ENCODE measurements at places on chromosomes 5 and 9.

- DNase-seq: no peak
Observed at GRCh38 chr5:908172-908571, 15.5 kb downstream of the TRIP13 start.

GRCh38 chr9:70407081-70407503 is 7.4 kb downstream of the KLF9 start:
- DNase-seq: no peak

GRCh38 chr9:6024035-6024554 is 8.7 kb upstream of the RANBP6 start:
- no peak for DNase-seq

DNA sequence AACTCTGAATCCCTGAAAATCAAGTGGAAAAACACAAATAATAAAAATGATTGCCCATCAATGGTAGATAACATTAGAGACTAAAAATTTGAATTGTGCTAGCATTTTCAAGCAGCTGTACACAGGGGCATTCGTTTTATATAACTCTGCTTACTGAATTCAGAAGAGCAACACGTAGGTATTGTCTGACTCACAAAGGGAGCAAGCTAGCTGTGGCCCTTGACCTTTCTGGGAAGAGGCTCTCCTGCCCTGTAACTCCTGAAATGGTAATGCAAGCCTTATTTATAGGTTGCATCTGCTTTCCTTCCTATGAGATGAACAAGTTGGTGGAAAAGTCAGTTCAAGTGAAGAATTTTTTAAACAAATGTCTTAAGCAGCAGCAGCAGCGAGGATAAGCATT is 218.7 kb upstream of the EFNA5 start:
- no peak for DNase-seq

DNA sequence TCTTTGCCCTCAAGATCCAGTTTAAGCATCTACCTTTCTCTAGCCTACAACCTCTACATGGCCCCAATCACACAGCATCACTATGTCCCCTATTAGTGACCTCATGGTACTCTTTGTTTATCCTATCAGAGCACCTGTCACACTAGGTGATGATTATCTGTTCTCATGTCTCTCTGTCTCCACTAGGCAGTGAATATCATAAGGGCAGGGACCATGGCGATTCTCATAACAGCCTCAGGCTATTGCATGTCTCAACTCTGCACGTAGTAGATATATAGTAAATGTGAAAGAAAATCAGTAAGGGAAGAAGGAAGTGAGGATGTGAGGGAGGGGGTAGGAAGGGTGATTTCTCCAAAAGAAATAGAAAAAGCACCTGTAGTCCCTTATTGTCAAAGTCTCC is 311.0 kb downstream of the NSG2 start:
- DNase-seq: no peak

DNA sequence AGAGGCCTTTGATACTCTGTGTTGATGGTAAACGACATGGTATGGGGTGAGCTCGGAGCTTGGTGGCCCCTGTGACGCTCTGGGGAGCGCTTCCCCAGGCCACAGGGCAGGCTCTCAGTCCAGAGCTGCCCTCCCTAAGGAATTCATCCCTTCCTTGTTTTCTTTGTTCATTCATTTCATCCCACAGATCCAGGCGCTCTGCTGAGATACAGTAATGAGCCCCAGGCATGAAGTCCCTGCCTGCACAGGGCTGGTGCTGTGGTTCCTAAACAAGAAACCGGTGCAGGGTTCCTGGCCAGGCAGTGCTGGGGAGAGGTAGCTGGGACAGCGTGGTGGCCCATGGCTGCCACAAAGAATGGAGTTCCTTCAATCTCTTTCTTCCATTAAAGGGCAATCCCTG is 14.4 kb downstream of the NEK6 start:
- no peak for DNase-seq

DNA sequence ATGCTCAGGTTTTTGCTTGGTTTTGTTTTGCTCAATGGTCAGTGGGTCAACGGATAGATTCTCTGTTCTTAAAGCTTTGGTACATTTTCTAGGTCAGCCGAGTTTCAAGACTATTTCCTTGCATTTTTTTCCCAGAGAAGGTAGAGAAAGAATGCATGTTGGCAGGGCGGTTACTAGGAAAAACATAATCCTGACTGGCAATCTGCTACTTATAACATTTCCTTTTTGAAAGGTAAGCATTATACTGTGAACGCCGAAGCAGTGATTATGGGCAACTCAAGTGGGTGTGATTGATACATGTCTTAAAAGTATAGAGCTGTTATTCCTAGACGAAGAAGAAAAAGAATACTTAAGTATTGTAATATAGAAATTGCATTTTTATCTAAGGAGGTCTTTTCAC is 273.2 kb downstream of the MAST4 start:
- no peak for DNase-seq

- no peak for DNase-seq
Observed at GRCh38 chr9:16075696-16076095, 522.9 kb downstream of the CCDC171 start.

GRCh38 chr9:101114317-101114716 is 85.8 kb downstream of the PLPPR1 start:
- DNase-seq: no peak

DNA sequence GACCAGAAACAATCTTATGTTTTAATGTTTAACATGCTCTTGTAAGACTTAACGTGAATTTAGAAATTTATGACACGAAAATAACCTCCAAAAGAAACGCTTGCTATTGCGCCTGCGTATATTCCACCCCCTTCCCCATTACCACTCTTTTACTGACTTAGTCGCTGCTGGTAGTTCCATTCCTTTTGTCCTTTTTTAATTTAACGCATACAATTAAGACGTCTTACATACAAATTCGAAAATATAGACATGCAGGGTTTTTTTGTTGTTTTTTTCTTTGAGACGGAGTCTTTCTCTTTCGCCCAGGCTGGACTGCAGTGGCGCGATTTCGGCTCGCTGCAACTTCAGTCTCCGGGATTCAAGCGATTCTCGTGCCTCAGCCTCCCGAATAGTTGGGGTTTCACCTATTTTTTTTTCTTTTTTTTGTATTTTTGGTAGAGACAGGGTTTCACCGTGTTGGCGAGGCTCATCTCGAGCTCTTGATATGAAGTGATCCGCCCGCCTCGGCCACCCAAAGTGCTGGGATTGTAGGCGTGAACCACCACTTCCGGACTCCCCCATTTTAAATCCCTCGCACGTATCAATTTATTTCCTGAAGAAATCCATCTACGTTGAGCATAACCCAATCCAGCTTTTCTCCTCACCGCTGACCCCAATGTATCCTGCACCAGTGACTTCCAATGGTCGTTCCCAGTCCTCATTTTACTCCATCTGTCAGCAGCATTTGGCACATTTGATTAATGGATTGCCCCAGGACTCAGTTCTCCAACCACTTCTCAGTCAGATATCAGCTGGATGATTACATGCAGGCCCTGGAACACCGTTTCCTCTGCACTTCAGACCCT is 684 bp upstream of the MED7 start:
- peak; percentile 71 for DNase-seq

- no peak for DNase-seq
Observed at GRCh38 chr9:117681888-117682287, 22.3 kb upstream of the TLR4 start.

GRCh38 chr9:93086447-93087224 is 9.4 kb upstream of the CARD19 start:
- no peak for DNase-seq

- no peak for DNase-seq
Observed at GRCh38 chr9:33818167-33818846, 1.3 kb downstream of the UBE2R2 start.

DNA sequence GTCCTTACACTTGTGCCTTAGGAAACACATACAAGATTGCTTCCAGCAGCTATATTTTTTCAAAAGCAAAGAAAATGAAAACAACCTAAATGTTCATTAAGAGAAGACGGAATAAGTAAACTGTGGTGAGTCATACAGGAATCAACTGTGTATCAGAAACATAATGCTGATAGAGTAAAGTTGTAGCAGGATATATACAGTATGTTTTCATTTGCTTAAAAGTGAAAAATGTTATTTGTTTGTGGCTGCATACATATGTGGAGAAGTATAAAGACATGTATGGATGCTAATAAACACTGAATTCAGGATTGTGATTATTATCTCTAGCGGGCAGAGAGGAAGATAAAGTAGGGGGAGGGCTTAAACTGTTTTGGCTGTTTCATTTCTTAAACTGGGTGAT is 8.3 kb downstream of the DCTN4 start:
- no peak for DNase-seq

GRCh38 chr5:37846786-37847310 is 7.0 kb upstream of the GDNF start:
- DNase-seq: no peak

GRCh38 chr9:87086221-87086818 is 139.0 kb upstream of the GAS1 start:
- DNase-seq: no peak

- DNase-seq: no peak
Observed at GRCh38 chr5:55557123-55557522, 22.4 kb upstream of the PLPP1 start.

DNA sequence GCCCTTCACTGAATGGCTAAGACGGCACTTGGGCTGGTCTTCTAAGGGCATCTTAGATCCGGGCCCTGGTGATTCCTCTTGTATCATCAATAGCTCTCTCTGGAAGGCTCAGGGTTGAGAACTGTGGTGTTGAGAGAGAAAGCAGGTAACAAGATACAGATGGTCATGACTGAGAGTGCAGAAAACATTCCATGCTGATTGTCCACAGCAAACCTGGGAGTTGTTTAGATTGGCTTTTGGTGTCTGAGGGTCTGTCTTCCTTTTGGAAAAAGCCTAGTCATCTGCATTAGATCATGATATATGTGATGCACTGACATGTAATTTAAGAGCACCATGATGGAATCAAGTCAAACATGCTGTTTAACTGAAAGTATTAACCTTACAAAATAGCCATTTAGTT is 331.9 kb downstream of the ADAMTS6 start:
- DNase-seq: no peak

- DNase-seq: no peak
Observed at GRCh38 chr5:132962429-132963021, 909 bp downstream of the AFF4 start.

DNA sequence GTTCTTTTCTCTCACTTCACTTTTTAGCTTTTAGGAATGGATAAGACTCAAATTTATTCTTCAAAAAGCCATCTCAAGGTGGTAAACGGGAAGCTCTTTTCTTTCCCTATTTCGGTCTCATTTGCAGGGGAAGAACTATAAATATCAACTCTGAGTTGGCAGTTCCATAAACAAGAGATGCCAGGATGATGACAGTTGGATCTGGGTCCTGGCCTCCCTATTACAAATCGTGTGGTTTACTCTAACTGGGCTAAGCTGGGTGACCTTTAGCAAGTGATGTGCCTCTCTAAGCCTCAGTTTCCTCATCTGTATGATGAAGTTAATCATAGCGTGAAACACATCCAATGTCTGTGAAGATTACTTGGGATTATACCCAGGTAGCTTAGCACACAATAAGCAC is 44.2 kb downstream of the TLE4 start:
- DNase-seq: no peak

- no peak for DNase-seq
Observed at GRCh38 chr5:3237276-3237868, 358.3 kb upstream of the IRX1 start.

DNA sequence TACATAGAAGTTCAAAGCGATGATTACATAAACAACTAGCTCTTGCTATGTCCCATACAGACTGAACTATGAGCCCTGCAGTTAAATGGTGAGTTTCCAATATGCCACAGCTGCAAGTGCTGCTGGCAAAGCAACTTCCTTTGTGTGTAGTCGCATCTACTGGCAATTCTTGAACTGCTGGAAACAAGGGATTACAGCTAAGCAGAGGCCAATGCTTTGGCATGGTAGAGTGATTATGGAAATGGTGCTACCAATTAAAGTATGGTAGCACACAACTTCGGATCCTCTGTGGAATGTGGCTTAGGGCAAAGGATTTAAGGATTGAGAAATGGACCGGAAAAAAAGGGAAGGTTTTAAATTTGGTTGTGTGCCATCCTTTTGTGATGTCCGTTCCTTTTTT is 856.6 kb downstream of the MAT2B start:
- no peak for DNase-seq

GRCh38 chr5:142808878-142809598 is 38.9 kb downstream of the ARHGAP26 start:
- DNase-seq: no peak

- no peak for DNase-seq
Observed at GRCh38 chr5:121175986-121176385, 675.7 kb upstream of the FTMT start.

DNA sequence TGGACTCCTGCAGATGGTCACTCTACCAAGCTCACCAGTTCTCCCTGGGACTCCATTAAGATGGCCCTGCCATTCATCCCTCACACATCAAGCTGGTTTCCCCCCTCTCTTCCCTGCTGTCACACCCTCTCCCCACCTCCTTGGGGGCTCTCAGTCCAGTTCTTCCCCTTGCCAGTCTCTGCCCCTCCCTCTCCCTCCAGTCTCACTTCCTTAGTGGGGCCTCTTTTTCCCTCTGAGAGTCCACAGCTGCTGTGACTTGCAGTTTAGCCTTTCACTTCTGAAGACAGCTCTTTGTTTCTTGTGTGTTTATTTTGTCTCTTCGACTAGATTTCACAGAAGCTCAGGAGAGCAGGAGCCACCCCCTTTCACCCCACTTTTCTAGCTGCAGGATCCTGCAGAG is 10.5 kb downstream of the DOCK2 start:
- DNase-seq: no peak

- DNase-seq: no peak
Observed at GRCh38 chr9:76321195-76321828, 72.9 kb downstream of the RFK start.

GRCh38 chr9:136996361-136997292 is at the start of gene CLIC3:
Gene CLIC3 (minus strand): TSS chr9:136996568. CDS start chr9:136996543, 25 bp downstream.
- DNase-seq: no peak

DNA sequence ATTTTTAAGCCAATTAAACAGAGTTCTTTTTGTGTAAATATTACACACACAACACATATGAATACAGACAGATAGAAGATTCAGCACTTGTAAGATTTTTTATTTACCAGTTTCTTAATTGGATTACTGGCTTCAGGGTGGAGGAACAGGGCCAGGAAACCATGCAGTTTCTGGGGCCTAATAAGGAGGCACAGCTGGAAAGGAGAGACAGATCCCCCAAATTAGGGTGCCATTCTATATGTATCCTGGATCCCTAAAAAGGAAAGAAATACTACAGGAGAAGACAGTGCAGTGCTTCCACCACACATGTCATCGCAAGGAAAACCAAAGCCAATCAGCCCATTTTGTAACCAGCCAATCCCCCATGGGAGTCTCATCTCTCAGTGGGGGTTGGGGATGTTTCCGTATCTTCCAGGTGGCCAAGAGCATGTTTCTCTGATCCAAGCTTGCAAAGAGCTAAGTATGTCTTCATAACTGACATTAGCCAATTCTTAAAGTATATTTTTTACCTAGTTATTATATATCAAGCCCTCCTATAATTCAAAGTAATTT is 15.8 kb upstream of the ABO start:
- DNase-seq: no peak

DNA sequence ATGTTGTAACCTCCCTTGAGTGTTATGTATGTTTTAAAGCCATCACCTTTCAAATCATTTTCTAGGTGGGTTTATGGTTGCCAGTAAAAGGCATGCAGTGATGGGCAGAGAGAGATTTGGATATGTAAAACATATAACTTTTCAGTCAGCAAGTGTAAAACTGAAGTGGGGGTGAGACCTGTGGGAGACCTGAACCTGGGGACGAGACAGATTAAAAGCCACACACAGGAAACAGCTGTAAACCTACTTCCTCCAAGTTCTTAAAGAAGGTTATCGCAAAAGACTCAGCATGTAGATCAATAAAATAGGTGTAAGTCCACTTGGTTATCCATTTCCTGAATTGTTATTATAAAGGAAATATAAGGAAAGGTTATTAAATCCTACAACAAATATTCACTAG is 76.6 kb downstream of the YIPF5 start:
- no peak for DNase-seq
